ENCODE measurements at places on chromosomes 6 and 20. TPM values are rescaled to one million over a fixed set of nuclear protein-coding genes. Genes with fewer than 3 reads are reported as not detected.

SOX12 gene
- total RNA-seq, result 0.90 TPM

CAPN11 gene
- total RNA-seq, result not detected

CFB gene
- 2.6 TPM for total RNA-seq

FRK gene
- 1.3 TPM for total RNA-seq

CLIC1 gene
- 480 TPM for total RNA-seq

DLL1 gene
- total RNA-seq, result 4.1 TPM

- DNase-seq, result no peak
Measured at GRCh38 chr20:59223182-59223601, 59.6 kb downstream of the ZNF831 start.

DNA sequence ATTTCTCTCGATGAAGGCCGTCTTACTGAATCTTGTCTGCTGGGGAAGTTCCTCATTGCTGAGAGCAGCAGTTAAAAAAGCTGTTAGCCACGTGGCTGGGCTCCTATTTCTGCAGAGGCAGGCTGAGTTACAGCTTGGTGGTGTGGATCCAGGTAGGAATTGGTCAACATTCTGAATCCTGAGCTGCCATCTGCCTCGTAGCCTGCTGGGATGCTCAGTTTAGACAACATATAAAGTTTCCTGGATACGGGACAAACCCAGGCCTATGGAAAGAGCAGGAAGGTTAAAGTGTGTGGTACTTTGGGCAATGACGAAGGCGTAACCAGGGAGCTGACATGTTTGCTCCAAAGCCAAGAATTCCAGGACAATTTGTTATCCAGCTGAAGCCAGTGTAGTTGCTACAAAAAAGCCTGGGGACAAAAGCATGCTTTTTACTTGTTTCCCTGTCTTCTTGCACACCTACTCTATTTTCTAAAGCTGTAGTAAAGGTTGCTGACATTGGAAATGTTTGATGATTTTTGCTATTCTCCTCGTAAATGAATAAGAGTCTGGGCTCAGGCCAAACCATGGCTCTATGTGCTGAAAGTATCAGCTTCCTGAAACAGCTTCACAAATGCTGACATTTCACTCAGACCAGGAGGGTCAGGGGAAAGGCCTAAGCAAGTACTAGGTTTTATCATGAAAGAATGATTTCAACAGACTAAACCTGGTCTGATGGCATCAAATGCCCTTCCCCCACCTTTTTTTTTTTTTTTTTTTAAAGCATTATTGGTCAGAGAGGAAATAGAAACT lies 12.4 kb upstream of the MYLK2 start:
- no peak for DNase-seq

DNA sequence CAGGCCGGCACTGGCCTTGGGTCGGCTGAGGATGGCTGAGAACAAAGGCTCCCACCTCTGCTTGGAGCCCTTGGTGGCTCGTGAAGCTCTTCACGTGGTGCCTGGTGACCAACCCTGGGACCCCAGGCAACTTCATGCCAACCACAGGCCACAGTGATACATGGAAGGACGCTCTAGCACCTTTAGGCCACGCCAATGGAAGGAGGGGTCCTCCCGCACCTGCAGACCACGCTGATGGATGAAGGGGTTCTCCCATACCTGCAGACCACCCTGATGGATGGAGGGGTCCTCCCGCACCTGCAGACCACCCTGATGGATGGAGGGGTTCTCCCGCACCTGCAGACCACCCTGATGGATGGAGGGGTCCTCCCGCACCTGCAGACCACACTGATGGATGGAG lies 62.5 kb downstream of the ERMARD start:
- no peak for DNase-seq

GRCh38 chr6:151679081-151679480 lies 128.4 kb upstream of the ESR1 start:
- no peak for DNase-seq

DNA sequence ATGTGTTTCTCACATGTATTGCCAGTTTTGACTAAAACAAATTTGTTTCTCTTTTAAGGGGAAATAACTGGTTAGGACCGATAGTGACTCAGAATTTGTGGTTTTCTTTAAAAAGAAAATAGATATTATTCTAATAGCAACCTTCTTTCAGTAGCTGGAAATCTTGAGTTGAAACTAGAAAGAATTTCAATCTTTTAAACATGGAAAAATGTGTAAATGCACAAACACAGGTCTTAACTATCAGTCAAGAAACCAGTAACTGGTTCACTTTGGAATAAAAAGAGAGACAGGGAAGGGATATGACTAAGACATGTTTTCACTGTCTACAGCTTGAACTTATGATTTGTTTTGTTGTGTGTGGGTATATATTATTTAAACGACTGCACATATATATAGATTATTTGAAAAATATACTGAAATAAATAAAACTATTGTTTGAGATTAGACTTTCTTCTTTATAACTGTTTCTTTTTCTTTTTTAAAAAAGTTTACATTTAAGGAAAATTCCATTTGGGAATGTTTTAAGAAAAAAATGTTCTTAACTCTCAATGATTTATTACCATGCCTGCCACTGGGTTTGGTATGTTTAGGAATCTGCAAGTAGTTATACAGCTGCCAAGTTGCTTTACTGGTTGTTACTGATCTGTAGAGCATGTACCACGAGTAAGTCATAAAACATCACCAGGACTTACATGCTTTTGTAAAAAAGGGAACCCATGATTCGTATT lies 753.3 kb upstream of the MARCKS start:
- DNase-seq, result peak; percentile 18

Measured in bronchial epithelial cell (primary cell).